Activated CD4-positive, alpha-beta T cell treated with anti-CD3 and anti-CD28 coated beads for 1 hour (primary cell): ENCODE measurements at places on chromosomes 2 and 18.

DNA sequence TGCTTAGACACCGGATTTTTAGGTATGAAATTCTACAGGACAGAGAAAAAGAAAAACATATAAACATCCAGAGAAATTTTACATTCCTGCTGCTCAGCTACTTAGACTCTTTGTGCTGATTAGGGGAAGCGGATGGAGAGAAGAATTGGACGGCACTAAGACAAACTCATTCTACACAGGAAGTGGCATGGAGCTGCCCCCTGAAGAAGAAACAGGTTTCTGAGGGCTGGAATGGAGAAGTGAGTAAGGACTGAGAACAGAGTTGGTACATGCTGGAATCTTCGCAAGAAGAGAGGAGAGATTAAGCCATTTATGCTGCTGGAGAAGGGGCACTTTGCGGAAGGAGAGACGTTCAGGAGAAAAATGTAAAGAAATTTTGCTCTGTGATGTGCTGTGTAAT is 253.0 kb upstream of the ERBB4 start:
- no peak for DNase-seq

GRCh38 chr2:239193925-239194677 is 206.7 kb downstream of the HDAC4 start:
- no peak for DNase-seq

- DNase-seq: no peak
Measured at GRCh38 chr2:189369566-189369965, 71.7 kb upstream of the WDR75 start.

DNA sequence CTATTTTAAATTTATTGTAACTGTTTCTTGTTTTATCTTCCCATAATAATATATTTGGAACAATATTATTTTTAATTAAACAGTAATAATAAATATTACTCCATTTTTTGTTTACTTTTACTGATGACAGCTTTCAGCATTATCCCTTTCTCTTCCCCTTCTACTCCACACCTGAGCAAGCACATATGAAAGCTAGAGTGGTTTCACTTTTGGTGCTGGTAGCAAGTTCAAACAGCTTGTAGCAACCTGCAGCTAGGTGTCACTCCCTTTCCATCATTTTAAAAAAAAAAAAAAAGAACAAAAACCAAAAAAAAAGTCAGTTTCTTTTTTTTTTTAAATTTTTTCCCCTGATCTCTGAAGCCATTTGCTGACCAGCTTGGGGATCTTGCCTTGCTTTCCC is 801.8 kb downstream of the CCDC85A start:
- no peak for DNase-seq

- DNase-seq: no peak
Measured at GRCh38 chr2:1973636-1974035, 229.3 kb upstream of the PXDN start.

DNA sequence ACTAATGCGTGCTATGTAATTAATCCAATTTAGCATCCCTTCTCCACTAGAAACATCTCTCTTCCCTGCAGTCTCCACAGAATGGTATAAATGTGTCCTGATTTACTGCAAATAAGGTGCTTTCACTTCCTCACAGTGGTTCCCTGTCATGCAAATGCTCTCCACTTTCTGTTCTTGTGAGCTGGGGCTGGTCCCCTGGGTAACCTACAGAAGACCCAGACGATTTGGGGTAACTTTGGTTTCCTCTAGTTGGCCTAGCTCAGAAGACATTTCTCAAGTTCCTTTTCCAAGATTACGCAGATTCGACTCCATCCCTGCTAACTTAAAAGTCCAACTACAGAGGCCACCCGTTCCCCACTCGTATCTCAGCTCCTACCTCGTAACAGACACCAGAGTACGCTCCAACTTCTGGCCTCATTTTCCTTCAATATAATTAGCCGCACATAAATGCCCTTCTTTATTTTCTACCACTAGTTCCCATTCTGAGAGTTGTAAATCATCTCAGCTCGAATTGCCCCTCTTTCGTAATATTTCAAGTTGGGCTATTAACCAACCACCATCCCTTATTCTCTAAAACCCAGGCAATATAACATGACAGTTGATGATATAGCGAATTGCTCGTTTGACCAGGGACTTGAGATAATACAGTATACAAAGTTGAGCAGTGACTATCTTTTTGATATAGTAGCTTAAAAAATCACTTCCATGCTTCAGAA is 28.8 kb upstream of the NEDD4L start:
- DNase-seq: no peak

GRCh38 chr18:78770139-78770822 is 209.3 kb upstream of the SALL3 start:
- DNase-seq: no peak

- no peak for DNase-seq
Measured at GRCh38 chr18:46716336-46716735, 40.5 kb downstream of the ST8SIA5 start.

GRCh38 chr2:99915108-99915675 is 227.2 kb downstream of the AFF3 start:
- no peak for DNase-seq

DNA sequence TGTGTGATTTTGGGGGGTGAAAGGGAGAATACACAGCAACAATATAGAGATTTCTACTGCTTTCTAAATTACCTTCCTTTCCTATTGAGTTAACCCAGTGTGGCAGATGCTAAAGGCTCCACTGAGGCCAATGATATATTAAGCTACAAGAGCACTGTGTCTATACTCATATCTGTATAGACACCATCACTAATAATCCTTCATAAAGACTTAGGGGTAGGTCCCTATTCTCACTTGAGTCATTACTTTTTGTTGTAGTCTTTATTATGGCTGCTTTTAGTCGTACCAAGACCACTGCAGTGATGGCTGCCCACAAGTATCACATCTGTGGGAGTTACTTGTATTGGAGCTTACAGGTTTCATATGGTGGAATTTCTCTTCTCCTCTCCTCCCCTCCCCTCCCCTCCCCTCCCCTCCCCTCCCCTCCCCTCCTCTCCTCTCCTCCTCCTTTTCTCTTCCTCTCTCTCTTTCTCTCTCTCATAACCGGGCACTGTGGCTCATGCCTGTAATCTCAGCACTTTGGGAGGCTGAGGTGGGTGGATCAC is 637.6 kb downstream of the ADCYAP1 start:
- no peak for DNase-seq

DNA sequence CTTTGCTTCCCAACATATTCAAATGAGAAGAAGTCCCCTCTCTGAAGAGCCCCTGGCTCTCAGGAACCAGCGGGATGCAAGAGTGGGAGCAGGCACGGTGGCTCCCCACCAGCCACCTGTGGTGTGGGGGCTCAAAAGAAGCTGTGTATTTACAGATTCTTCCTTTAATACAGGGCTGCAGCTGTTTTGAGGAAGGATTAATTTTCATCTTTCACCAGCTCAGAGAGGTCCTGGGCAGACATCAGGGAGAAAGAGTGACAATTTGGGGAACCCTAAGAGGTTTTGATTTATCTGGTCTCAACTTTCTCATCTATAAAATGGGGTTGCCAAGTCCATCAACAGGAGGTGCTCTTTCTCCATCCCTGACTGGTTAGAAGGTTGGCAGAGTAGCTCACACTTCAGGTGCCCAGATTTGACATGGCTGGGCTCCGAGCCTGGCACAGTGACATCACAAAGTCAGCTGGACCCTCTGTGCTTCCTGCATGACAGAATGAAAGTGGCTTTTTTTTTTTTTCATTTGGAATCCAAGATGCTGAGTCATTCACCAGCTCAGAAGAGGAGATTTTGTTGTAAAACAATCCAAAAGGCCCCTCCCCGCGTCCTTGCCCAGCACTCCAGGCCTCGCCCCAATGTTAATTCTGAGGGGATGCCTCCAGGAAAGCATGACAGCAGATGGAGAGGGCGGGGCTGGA is 15.5 kb upstream of the SIX2 start:
- DNase-seq: no peak

- no peak for DNase-seq
Measured at GRCh38 chr2:5951471-5951870, 259.3 kb downstream of the SOX11 start.

DNA sequence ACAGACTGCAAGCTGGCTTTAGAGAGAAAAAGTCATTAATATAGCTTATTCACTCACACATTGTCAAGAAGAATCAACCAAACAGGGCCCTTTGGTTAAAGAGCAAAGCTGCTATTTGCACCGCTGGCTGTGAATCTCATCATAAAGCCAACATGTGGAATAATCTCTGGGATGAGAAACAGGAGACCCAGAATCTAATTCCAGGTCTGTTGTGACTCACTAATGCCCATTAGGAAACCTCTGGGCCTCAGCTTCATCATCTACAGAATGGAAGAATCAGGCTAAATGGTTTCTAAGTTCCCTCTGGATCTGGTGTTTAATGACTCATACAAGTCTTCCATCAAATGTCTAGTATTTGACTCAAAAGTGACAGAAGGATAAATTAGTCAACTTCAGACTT is 591.7 kb upstream of the DDX18 start:
- no peak for DNase-seq

- DNase-seq: no peak
Measured at GRCh38 chr2:127439343-127439742, 21.1 kb downstream of the PROC start.

- DNase-seq: no peak
Measured at GRCh38 chr2:10377052-10377746, 70.9 kb downstream of the ODC1 start.

DNA sequence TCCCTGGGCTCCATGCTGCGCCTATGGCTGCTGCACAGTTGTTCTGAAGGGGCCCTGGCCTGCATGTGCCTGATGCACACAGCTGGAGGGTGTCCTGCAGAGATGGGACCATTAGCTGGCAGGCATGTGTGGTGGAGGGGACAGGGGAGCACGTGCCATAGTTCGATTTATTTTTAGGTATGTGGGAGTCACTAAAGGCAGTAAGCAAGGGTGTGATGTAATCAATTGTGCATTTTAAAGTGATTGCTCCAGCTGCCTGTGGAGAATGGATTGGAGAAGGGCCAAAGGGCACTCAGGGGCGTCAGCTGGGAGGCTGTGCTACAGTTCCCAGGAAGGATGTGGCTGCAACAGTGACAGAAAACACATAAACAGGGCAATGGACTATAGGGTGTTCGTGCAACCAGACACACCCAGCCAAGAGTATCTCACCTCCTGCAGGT is 205.1 kb downstream of the ARL4C start:
- DNase-seq: no peak

DNA sequence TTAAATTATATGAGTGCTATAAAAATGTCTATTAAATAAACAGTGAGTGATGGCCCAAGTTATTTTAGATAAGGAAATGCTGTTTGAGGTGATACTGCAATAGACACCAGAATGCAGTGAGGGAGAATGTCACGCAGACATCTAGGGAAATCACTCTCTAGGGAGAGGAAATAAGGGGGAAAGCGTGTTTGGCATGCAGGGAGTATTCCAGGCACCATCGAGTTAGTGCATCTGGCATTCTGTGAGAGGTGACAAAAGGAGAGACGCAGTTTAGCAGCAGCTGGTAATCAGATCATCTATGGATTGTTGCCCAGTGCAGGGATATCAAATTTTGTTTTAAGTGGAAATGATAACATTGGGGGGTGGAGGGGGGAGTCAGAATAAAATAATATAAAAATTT is 175.4 kb upstream of the NETO1 start:
- DNase-seq: no peak

DNA sequence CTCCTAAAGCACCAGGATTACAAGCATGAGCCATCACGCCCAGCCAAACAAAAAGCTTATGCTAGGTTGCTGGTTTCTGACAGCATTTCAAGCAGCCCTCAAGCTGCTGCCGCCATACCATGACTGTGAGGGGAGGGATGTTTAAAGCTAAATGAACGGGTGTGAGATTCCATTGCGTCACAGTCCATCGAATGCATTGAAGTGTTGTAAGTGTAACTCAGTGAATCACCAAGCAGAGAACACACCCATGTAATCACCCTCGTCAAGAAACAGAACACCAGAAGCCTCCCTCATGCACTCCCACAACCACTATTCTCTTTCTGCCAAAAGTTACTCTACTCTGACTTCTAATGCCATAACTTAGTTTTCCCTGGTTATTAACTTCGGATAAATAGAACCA is 32.8 kb upstream of the MC5R start:
- DNase-seq: no peak

- no peak for DNase-seq
Measured at GRCh38 chr2:30940839-30941238, 133.6 kb upstream of the CAPN13 start.

GRCh38 chr2:199926806-199927205 is 15.7 kb downstream of the C2orf69 start:
- DNase-seq: no peak

- DNase-seq: no peak
Measured at GRCh38 chr2:237720444-237720843, 78.1 kb upstream of the RBM44 start.

DNA sequence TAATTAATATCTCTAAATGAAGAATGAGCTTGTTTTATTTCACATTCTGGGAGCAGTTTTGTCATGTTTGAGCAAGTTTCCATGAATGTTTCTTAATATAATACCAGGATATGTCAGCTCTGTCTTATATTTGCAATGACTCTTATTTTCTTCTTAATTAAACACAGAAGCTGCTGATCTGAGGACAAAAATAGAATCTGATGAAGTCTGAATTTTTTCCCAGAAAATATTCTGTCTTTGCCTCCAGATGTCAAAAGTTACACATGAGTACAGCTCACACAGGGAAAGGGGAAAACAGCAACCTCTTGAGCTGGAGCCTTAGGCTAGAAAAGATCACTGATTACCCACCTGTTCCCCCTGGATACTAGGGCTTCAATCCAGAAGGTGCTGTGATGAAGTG is 606.6 kb upstream of the SYT4 start:
- DNase-seq: no peak

GRCh38 chr2:28394331-28394877 is 1.7 kb downstream of the FOSL2 start:
- no peak for DNase-seq

- no peak for DNase-seq
Measured at GRCh38 chr2:177758591-177759371, 313.8 kb downstream of the PDE11A start.

DNA sequence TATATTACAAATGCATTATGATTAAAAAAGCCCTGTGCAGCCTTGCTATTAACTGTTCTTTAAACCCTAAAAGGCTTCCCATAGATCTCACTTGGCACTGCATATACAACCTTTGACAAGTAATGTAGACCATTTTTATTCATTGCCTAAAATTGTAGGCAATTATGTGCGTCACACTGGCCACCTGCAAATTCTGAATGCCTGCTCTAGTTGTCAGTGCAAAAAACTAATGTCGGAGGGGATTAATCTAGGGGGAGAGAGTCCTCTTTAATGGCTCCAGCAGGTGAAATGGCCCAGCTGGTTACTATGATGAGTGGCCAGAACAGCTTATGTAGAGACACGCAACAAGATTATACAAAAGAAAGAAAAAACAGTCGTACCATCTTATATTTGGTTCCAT is 123.2 kb downstream of the OLA1 start:
- DNase-seq: no peak
